Neural crest cell (in vitro differentiated cells): ENCODE measurements at places on chromosomes 5 and 9. TPM values are rescaled to one million over a fixed set of nuclear protein-coding genes. Genes with fewer than 3 reads are reported as not detected.

DNA sequence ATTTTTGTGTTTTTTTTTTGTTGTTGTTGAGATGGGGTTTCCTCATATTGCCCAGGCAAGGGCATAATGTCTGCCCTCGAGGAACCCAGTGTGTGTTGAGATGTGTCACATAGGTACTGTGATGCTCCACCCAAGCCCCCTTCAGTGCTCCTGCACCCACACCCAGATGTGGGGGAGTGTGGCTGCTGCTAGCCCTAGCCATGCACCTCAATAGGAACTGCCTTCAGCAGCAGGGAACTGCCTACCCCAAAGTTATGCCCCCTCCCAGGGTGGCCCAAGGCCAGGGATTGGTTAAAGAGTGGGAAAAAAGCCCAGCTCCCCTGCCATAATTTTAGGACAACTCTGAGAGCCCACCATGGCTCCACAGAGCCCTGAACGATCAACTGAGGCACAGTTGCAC is 33.3 kb upstream of the EPB41L4B start:
- no peak for DNase-seq
- H3K4me3 ChIP-seq, result no peak overlapping the region
- H3K27me3 ChIP-seq, result peaks cover 6% of the 10 kb centered on the region
- no peak overlapping the region for H3K27ac ChIP-seq
- no peaks in the 10 kb centered on the region for H3K4me1 ChIP-seq

- no peak for DNase-seq
- no peaks in the 10 kb centered on the region for H3K4me1 ChIP-seq
Measured at GRCh38 chr5:155936520-155937406, 390.2 kb upstream of the SGCD start.

The NDUFAF2 gene
- total RNA-seq, result 37.7 and 38.4 TPM in 2 replicates

DNA sequence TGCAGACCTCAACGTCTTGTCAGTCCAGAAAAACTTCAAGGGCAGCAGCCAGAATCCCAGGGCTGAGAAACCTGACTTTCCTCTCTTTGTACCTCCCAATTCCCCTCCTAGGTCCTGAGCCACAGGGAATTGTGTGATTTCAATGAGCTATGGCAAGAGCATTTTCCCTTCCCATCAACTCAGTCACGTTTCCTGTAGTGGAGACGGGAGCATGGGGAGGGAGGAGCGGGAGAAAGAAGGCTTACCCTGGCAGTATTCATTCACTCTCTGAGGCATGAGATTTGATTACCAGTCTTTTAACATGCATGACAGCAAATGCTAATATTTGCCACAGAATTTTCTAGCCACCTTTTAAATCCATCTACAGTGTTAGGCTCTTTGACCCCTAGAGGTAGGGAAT is 109.4 kb upstream of the TBCA start:
- H3K27ac ChIP-seq, result no peak overlapping the region
- peaks cover 4% of the 10 kb centered on the region for H3K4me1 ChIP-seq
- peaks cover 17% of the 10 kb centered on the region for H3K27me3 ChIP-seq
- no peak overlapping the region for H3K4me3 ChIP-seq

The AK8 gene
- 0.96 and 1.3 TPM in 2 replicates for total RNA-seq

The SPOCK1 gene
- 75.6 and 89.7 TPM in 2 replicates for total RNA-seq

- H3K27ac ChIP-seq, result peak overlapping the region; percentile 7
- H3K27me3 ChIP-seq, result no peaks in the 10 kb centered on the region
- DNase-seq, result no peak
- no peaks in the 10 kb centered on the region for H3K4me1 ChIP-seq
- no peaks in the 10 kb centered on the region for H3K36me3 ChIP-seq
Measured at GRCh38 chr5:57383093-57383861, 99.3 kb downstream of the ACTBL2 start.

DNA sequence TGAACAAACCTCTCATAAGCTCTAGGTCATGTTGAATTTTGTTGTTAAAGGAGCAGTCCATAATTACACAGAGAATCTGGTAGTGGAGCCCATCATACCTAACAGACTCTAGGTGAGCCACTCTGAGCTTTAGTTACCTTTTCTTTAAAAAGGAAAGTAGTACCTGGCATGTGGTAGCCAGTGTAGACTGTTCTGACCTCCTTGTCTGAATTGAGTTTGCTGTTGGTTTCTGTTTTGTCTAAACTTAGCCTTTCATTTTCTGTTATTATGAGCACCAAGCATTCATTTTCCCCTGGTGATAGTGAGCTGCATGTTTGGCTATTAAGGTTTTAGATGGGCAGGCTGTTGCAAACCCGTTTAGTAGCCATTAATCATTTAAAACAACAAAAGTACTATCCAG is 112.2 kb downstream of the MAST4 start:
- no peak overlapping the region for H3K4me3 ChIP-seq
- H3K27ac ChIP-seq, result no peak overlapping the region
- DNase-seq, result no peak
- no peaks in the 10 kb centered on the region for H3K27me3 ChIP-seq
- peaks cover 3% of the 10 kb centered on the region for H3K36me3 ChIP-seq

The SCGB3A2 gene
- not detected in 2 replicates for total RNA-seq

GRCh38 chr9:130297371-130297770 is 31.8 kb downstream of the HMCN2 start:
- no peak overlapping the region for H3K27ac ChIP-seq
- no peaks in the 10 kb centered on the region for H3K36me3 ChIP-seq
- H3K4me1 ChIP-seq, result no peaks in the 10 kb centered on the region
- peaks cover 46% of the 10 kb centered on the region for H3K27me3 ChIP-seq
- no peak overlapping the region for H3K4me3 ChIP-seq
- DNase-seq, result no peak

The TMEM232 gene
- 3.0 and 6.1 TPM in 2 replicates for total RNA-seq

DNA sequence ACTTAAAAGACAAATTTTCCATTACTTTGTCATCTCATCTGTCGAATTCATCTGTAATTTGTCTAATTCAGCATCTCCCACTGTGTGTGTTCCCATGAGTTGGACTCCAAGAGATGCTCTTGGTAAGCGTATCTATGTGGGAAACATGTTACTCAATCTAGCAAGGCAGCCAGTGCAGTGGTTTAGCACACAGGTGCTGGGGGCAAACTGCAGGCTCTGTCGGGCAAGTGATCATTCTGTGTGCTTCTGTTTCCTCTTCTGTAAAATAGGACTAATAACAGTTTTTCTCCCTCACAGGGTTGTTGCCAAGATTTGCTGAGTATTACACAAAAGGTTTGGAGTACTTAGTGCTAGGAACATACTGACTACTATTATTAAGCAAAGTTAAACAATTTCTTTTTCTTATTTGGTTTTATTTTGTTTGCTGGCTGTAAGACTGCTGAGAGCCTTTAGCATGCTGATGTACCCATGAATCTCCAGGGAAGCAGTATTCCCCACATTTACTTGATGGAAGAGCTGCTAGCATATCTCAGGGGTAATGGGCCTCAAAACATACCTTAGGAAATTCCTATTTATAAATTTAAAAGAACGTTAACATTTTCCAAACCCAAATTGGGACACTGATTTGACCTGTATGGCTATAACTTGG is 709 bp upstream of the GAPT start:
- no peak overlapping the region for H3K4me3 ChIP-seq
- no peaks in the 10 kb centered on the region for H3K36me3 ChIP-seq
- no peak overlapping the region for H3K27ac ChIP-seq
